ENCODE measurements at places on chromosomes 1 and 21.
A peak's percentile ranks its signal among the peaks of the same experiment; 100 is the strongest.

GRCh38 chr1:215600258-215600792, 33.2 kb downstream of the KCTD3 start:
- no peak for DNase-seq

- no peak for DNase-seq
Observed at GRCh38 chr1:85504417-85504816, 39.5 kb upstream of the DDAH1 start.

DNA sequence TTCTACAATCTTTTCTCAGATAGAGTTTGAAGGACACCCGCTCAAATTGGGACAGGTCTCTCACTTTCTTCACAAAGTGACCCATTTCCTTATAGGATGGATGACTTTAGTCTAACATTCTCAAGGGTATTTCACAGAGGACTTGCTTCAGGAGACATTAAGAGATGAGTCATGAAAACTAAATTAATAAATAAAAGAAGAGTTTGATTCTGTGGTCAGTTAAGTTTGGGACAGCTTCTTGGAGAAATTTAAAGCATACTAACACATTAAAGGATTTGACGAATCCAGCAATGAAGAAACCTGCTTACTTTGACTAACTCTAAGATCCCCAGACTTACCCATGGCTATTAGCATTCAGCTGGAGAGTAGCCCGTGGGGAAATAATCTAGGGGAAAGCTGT, 95.6 kb upstream of the RAB3GAP2 start:
- DNase-seq: no peak

DNA sequence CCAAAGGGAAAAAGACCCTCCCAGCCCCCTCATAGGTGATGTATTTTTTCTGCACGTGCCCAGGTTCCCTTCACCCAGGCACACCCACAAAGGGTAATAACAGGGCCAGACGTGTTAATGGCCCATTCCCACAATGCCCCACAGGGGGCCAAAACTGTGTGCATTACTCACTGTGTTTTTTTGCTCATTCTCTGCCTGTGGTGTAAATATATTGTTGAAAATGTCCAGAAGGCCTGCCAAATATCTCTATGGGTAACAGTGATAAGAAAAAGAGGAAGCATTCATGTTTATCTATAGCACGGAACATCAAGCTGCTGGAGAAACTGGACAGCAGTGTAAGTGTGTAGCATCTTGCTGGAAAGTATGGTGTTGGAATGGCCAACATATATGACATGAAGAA, 21.9 kb downstream of the RHEX start:
- no peak for DNase-seq

DNA sequence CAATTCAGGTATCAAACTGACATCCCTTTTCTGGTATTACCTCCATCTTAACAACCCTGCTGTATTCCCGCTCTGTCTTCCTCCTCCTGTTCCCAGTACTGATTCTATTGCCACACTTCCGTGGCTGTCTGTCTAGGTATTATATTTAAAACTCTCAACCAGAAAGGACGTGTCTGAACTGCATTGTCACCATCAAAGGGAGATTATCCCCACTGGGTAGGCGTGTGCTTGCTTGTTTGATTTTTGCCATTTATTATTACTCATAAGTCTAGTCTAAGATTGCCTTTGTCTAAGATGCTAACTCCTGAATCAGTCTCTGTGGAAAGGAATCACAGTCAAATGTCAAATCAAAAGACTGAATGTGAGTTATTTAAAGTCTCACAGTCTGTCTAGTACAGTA, 650.1 kb downstream of the KCNT2 start:
- no peak for DNase-seq

DNA sequence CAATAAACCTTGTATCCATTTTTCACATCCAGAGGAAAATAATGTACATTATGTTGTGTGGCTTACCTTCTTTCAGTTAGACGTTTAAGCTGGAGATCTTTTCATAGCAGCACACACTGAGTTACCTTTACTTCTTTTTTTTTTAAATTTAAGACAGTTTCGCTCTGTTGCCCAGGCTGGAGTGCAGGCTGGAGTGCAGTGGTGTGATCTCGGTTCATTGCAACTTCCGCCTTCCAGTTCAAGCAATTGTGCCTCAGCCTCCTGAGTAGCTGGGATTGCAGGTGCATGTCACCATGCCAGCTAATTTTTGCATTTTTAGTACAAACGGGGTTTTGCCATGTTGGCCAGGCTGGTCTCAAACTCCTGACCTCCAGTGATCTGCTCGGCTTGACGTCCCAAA, 7.4 kb upstream of the CAMTA1 start:
- DNase-seq: no peak

- no peak for DNase-seq
Observed at GRCh38 chr1:212928323-212929291, 21.7 kb upstream of the VASH2 start.

DNA sequence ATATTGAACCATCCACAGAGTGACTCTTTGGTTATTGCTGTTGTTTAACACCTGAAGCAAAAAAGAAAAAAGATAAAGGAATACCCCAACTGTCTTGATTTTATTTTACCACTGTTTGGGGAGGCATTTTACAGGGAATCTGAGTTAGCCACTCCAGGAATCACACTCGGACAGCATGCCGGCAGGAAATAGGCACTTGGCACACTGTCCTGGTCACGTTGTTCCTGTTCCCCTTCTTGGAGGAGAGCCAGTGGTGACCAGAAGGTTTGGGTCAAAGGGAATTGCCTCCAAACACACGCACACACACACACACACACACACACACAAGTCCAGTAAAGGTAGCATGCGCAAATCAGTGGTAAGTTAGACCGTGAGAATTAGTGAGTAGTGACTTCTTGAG, 13.8 kb downstream of the RGS4 start:
- no peak for DNase-seq

DNA sequence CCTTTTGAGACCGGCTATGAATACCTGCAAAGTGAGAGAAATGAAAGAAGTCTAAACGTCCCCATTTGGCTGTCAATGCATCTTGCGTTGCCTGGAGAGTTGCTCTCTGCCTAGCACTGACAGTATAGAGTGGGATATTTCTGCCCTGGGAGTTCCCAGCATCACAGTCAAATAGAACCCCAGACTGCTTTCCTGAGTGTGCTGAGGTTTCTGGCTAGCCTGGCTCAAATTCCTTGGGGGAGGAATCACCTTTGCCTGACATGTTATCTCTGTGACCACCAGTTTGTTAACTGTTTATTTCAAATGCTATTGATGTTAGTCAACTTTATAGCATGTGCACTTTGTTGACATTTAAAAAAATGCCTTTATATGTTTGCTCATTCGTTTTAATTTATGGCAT, 212.0 kb upstream of the FAM78B start:
- DNase-seq: no peak

DNA sequence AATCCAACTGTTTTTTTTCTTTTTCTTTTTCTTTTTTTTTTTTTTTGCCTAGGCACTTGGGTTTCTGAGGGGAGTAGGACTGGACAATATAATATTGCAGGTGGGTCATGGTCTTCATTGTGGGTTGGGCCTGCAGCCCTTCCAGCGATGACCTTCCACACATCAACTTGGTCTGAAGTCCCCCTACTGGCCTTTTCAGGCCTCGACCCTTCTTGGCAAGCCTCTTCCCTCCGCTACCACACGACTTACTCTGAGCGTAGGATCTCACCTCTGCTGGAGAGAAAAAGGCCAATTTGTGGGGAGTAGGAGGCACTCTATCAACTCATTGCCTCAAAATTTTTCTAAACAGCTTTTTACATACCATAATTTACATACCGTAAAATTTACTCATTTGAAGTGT, 51.1 kb upstream of the GRIK3 start:
- DNase-seq: no peak

DNA sequence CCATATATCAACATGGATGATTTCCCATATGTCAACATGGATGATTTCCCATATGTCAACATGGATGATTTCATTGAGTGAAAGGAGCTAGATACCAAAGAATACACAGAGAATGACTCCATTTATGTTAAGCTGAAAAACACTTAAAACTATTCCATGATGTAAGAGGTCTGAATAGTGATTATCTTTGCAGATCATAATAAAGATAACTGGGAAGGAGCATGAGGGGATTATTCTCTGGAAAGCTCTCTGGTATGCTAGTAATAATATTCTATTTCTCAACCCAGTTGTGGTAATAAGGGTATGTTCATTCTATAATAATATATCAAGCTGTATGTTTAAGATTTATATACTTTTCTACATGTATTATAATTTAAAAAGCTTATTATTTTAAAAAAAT, 14.1 kb downstream of the SYNJ1 start:
- DNase-seq: no peak

DNA sequence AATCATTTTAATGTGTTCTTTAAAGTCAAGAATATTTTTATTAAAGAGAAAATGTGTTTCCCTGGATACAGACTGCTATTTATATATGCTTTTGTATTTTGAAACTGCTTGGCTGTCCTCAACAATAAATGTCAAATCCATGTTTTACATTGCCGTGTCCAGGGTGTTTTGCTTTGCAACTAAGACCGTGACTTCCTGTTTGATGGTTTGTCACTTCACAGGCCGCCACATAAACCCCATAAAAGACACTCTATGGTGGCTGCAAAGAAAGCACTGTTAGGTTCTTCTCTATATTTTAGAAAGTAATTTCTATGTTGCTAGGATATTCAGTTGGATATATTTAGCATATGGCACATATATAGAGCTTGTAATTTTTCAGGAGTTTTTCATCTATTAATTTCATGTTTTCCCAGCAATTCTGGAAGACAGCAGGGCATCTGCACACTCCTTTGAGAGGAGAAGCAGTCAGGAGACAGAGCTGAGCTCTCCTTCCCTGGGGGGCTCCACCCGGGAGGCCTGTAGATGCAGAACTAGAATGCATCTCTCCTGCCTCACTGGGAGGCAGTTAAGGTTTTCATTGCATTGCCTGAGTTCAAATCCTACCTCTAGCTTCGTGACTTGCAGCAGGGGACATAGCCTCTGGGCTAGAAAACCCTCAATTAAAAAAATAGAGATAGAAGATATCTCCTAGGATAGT, 33.1 kb downstream of the PRDM2 start:
- DNase-seq: no peak

DNA sequence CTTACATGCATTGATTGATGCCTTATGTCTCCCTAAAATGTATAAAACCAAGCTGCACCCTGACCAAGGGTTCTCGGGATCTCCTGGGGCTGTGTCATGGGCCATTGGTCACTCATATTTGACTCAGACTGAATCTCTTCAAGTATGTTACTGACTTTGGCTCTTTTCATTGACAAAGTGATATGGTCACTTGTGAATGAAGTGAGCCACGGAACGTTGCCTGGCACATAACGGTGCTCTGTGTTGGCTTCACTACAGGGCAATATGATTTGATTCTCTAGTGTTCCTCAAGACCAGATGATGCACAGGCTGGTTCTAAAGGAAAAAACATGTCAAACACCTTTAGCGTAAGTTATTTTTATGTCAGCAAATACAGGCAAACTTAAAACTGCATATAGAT, 11.4 kb upstream of the IL10RB start:
- DNase-seq: no peak

DNA sequence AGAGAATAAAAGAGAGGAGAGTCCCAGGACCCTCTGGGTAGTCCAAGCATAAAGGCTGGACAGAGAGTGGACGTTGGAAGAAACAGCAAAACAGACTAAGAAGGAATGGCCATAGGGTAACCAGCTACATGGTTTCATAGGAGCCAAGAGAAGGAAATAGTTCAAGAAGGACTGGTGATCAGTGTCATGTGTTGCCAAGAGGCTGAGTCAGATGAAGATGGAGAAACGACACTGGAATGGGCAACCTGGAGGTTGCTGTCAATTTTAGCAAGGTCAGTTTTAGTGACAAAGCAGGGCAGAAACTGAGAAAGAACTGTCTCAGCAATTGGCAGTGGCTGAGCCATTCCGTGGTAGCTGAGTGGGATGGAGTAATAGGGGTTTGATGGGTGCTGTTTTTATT, 41.4 kb downstream of the HMGB4 start:
- DNase-seq: no peak

GRCh38 chr1:226938903-226939437, 1.1 kb upstream of the COQ8A start:
- DNase-seq: no peak

DNA sequence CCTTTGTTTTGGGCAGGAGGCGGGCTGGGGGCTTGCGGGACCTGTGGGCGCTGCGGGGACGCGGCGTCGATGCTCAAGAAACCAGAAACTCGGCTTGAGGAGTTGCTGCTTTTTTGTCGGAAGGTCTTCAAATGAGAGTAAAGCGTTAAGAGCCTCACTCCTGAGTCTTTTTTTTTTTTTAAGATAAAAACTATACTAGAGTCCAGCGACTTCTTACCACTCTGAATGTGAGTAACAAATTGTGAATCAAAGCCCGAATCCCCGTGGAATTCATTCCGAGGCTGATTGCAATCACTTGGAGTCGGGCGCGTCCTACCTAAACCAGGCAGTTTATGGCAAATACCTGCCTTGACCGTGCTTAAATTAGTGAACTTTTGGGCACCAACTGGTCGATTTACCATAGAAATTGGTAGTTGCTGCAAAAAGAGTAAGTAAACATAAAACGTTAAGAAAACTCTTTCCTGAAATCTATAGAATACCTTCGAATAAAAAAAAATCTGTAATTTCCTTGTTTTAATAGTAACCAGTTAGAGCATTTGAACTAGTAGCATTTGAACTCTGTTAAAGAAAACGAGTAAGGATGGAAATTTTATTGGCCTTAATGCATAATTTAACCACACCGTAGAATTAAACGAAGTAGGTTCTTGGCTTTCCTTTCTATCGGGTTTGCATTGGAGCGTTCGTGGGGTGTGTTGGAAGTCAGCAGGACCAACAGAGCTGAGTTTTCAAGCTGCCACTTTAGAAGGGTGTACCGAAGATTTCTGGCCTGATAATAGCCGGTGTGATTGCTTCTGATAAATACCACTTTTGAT, 769 bp downstream of the GPSM2 start:
- DNase-seq: no peak

- no peak for DNase-seq
Observed at GRCh38 chr1:226419284-226420029, 11.6 kb upstream of the PARP1 start.

DNA sequence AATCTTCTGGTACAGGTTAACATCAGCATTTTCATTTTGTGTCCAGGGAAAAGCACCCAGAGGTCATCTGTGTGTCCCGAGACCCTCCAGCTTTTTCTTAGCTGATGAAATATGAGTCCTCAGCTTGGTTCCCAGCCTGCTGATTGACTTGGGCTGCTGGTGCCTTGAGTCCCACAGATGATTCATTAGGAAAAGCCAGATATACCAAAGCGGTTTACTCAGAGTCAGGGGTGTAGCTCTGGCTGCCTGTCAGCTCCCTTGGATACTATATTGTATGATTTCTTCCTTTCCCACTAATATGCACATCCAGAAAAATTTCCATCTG, 43.7 kb upstream of the MAB21L3 start:
- peak; percentile 89 for DNase-seq

GRCh38 chr1:55718758-55719671, 503.9 kb upstream of the USP24 start:
- DNase-seq: peak; percentile 100

DNA sequence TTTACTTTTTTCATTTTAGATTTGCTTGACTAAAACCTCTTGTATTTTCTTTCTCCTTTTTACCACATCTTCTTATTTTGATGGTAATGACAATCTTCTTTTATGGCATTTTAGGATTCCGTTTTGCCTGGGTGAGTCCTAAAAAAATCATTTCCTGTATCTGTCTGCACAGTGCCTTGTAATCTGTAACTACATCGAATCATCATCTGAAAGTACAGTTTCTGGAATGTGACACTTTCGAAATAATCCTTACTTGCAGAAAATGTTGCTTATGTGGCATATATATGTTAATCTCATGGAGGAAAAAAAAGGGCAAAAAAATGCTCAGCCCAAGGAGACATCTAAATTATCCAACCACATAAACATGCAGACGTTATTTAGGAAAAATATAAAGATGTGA, 29.0 kb downstream of the GREM2 start:
- DNase-seq: no peak

- no peak for DNase-seq
Observed at GRCh38 chr1:200245473-200245872, 164.4 kb downstream of the ZNF281 start.
